ENCODE measurements at places on chromosomes 3 and 15. TPM values are rescaled to one million over a fixed set of nuclear protein-coding genes. Genes with fewer than 3 reads are reported as not detected.
A peak's percentile ranks its signal among the peaks of the same experiment; 100 is the strongest.

Gene MFN1
- total RNA-seq, result 36.2 TPM

Gene ITPKA
- 3.8 TPM for total RNA-seq

DNA sequence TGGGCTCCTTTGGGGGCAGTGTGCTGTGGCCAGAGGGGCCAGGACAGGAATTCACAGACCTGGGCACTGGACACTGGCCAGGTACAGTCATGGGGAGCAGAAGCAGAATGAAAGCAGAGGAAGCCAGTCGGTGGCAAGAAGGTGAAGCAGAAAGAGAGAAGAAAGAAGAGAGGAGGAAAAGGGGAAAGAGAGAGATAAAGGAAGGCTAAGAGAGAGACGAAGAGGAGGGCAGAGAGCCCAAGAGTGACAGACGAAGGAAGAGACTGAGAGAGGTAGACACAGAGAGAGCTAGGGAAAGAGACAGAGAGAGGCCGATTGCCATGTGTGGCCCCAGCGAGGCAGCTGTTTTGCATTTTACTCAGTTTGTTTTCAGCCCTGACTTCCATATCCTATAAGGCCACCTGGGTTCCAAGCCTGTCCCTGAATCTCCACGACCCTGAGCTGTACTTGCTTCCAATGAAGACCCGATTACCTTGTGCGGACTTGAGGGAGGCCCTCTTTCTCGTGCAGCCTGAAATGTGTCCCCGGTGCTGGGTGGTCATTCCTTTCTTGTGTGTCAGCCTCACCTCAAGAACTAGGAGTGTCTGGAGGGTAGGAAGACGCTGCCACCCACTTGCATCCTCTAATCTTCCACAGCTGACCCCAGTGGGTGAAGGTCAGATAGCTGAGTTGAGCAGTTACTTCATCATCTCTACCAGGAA is 73.9 kb downstream of the LSM3 start:
- DNase-seq, result no peak

GRCh38 chr3:126049289-126050049 is 34.5 kb downstream of the SLC41A3 start:
- peak; percentile 22 for DNase-seq

GRCh38 chr3:140244893-140245292 is 309.9 kb downstream of the CLSTN2 start:
- no peak for DNase-seq

DNA sequence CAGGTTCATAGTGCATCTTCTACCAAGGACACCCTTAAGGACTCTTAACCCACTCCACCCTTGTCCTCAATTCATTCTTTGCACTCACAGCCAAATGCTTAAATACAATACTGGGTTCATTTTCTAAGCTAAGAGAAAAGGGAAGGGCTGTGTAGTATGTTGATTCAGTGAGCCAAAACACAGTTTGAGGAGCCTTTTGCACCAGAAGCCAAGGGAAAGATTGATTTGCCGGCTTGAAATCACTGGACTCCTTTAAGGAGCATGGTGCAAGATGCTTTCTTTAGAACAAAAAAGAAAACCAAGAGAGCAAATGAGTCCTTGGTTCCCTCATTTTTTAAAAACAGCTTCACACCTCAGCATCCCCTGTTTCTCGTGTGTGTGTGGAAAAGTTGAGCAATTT is 47.8 kb downstream of the BOC start:
- DNase-seq, result no peak

GRCh38 chr3:160330109-160330508 is 68.9 kb downstream of the IFT80 start:
- no peak for DNase-seq

GRCh38 chr15:58077427-58077826 is 11.9 kb upstream of the ALDH1A2 start:
- DNase-seq, result no peak

- no peak for DNase-seq
Observed at GRCh38 chr15:75362642-75363249, 5.7 kb downstream of the MAN2C1 start.

- no peak for DNase-seq
Observed at GRCh38 chr3:1439395-1439794, 346.6 kb downstream of the CNTN6 start.
